Gastrocnemius medialis (tissue), 4 donors: ENCODE measurements at places on chromosomes 1 and 21. TPM values are rescaled to one million over a fixed set of nuclear protein-coding genes. Genes with fewer than 3 reads are reported as not detected.

The SLC5A9 gene
- total RNA-seq: not detected

- H3K27me3 ChIP-seq: no peaks in the 10 kb centered on the region
- no peak overlapping the region for H3K27ac ChIP-seq
- no peak for DNase-seq
- H3K4me3 ChIP-seq: no peak overlapping the region
Observed at GRCh38 chr1:226809785-226810571, 60.4 kb upstream of the PSEN2 start.

DNA sequence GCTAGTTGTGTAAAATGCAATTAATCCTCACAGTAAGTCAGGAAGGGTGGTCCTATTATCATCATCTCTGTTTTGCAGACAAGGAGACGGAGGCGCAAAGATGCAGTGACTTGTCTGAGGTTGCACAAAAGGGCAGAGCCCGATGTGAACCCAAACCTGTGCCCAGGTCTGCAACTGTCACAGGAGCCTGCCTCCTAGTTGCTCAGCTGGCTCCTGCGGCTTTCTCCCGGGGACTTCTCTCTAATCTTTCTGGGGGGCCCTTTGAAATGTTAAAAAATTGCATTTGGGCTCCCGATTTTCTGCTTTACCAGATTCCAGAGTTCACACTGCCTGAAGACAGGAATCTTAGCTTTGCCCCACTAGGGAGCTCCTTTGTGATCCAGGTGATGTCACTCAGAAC is 9.4 kb downstream of the CNR2 start:
- no peak overlapping the region for H3K4me3 ChIP-seq
- no peaks in the 10 kb centered on the region for H3K36me3 ChIP-seq
- peaks cover 27% of the 10 kb centered on the region for H3K27me3 ChIP-seq

DNA sequence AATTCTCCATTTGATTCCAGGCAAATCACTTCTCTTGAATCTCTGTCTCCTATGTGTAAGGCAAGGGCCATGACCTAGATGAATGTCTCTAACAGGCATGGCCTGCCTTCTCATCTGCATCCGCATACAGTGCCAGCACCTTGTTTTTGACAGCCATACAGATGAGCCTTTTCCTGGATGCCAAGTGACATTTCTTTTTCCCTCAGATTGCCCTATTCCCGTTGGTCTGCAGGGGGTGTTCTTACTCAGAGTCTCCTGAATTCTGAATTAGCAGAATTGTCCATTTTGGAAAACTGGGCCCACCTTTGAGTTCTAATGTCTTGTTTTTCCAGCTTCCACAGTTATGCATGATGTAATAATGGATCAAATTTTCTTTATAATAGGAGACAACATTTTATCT is 88.0 kb upstream of the ADAR start:
- no peak overlapping the region for H3K4me3 ChIP-seq
- H3K36me3 ChIP-seq: no peaks in the 10 kb centered on the region
- H3K27ac ChIP-seq: peak overlapping the region; percentile 75
- DNase-seq: no peak

GRCh38 chr1:166947398-166948043 is 27.8 kb downstream of the ILDR2 start:
- H3K27ac ChIP-seq: no peak overlapping the region
- H3K36me3 ChIP-seq: no peaks in the 10 kb centered on the region
- H3K4me1 ChIP-seq: peaks cover 5% of the 10 kb centered on the region
- peaks cover 7% of the 10 kb centered on the region for H3K27me3 ChIP-seq
- H3K4me3 ChIP-seq: peak overlapping the region; percentile 39

DNA sequence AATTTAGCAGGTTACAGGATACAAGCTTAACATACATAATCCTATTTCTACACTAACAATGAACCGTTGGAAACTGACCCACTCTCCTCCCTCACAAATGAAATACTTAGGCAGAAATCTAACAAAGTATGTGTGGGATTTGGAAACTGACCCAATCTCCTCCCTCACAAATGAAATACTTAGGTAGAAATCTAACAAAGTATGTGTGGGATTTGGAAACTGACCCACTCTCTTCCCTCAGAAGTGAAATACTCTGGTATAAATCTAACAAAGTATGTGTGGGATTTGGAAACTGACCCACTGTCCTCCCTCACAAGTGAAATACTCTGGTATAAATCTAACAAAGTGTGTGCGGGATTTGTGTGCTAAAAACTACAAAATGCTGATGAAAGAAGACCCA is 60.3 kb downstream of the TRAF5 start:
- H3K27me3 ChIP-seq: no peaks in the 10 kb centered on the region
- no peaks in the 10 kb centered on the region for H3K36me3 ChIP-seq
- no peak for DNase-seq
- H3K4me1 ChIP-seq: peaks cover 4% of the 10 kb centered on the region
- H3K4me3 ChIP-seq: no peak overlapping the region

- no peaks in the 10 kb centered on the region for H3K27me3 ChIP-seq
- H3K27ac ChIP-seq: peak within 1 kb of the TSS; percentile 82
- DNase-seq: peak; percentile 86
- peaks cover 6% of the 10 kb centered on the region for H3K4me1 ChIP-seq
- peak within 1 kb of the TSS; percentile 67 for H3K4me3 ChIP-seq
- no peaks in the 10 kb centered on the region for H3K36me3 ChIP-seq
Observed at GRCh38 chr1:109667452-109668122, at the start of gene GSTM2. Gene GSTM2, plus strand, starts transcription at chr1:109668057. Its CDS starts 59 bp downstream, at chr1:109668116.

GRCh38 chr1:181086091-181086490 is 2.4 kb upstream of the IER5 start:
- peaks cover 17% of the 10 kb centered on the region for H3K4me1 ChIP-seq
- no peaks in the 10 kb centered on the region for H3K27me3 ChIP-seq
- no peak for DNase-seq
- H3K4me3 ChIP-seq: no peak overlapping the region
- H3K36me3 ChIP-seq: peaks cover 3% of the 10 kb centered on the region

- H3K36me3 ChIP-seq: no peaks in the 10 kb centered on the region
- H3K4me1 ChIP-seq: no peaks in the 10 kb centered on the region
- H3K4me3 ChIP-seq: no peak overlapping the region
- H3K27ac ChIP-seq: no peak overlapping the region
- no peak for DNase-seq
Observed at GRCh38 chr1:40839943-40840335, 22.2 kb downstream of the CITED4 start.

The GJA5 gene
- total RNA-seq: 7.7 TPM

GRCh38 chr1:237681210-237681609 is 209.5 kb downstream of the ZP4 start:
- H3K4me3 ChIP-seq: no peak overlapping the region
- no peaks in the 10 kb centered on the region for H3K4me1 ChIP-seq
- no peak for DNase-seq

GRCh38 chr21:44815225-44815624 is 2.6 kb downstream of the SUMO3 start:
- H3K4me3 ChIP-seq: no peak overlapping the region
- DNase-seq: no peak
- H3K36me3 ChIP-seq: peaks cover 11% of the 10 kb centered on the region

GRCh38 chr1:111961016-111961415 is 28.5 kb downstream of the KCND3 start:
- H3K4me1 ChIP-seq: peaks cover 23% of the 10 kb centered on the region
- H3K36me3 ChIP-seq: no peaks in the 10 kb centered on the region
- no peaks in the 10 kb centered on the region for H3K27me3 ChIP-seq
- H3K4me3 ChIP-seq: no peak overlapping the region
- DNase-seq: no peak

DNA sequence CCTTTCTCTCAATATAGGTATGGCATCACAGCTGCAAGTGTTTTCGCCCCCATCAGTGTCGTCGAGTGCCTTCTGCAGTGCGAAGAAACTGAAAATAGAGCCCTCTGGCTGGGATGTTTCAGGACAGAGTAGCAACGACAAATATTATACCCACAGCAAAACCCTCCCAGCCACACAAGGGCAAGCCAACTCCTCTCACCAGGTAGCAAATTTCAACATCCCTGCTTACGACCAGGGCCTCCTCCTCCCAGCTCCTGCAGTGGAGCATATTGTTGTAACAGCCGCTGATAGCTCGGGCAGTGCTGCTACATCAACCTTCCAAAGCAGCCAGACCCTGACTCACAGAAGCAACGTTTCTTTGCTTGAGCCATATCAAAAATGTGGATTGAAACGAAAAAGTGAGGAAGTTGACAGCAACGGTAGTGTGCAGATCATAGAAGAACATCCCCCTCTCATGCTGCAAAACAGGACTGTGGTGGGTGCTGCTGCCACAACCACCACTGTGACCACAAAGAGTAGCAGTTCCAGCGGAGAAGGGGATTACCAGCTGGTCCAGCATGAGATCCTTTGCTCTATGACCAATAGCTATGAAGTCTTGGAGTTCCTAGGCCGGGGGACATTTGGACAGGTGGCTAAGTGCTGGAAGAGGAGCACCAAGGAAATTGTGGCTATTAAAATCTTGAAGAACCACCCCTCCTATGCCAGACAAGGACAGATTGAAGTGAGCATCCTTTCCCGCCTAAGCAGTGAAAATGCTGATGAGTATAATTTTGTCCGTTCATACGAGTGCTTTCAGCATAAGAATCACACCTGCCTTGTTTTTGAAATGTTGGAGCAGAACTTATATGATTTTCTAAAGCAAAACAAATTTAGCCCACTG is 11.5 kb downstream of the HIPK1 start:
- H3K27me3 ChIP-seq: no peaks in the 10 kb centered on the region
- peak; percentile 38 for DNase-seq
- H3K4me1 ChIP-seq: peaks cover 44% of the 10 kb centered on the region
- H3K27ac ChIP-seq: peak overlapping the region; percentile 57
- H3K4me3 ChIP-seq: no peak overlapping the region
- H3K36me3 ChIP-seq: peaks cover 24% of the 10 kb centered on the region

The USH2A gene
- 0.02 TPM for total RNA-seq

DNA sequence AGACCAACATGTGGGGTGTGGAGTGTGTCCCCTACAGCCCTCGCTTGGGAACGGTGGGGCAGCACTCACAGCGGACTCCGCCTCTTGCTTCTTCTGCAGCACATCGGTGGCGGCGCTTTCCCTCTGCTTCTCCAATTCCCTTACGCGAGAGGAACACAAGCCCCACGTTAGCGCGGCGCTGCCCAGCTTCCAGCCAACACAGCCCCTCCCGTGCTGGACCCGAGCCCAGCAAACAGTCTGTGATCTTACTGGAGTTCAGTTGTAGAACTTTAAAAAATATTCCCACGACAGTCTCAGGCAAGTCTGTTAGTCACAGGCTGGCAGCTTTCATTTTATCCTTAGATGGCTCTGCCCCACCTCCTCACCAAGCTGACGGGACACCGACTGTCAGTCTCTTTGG is 13.6 kb downstream of the THAP3 start:
- peaks cover 10% of the 10 kb centered on the region for H3K4me1 ChIP-seq
- no peak overlapping the region for H3K4me3 ChIP-seq
- H3K27me3 ChIP-seq: no peaks in the 10 kb centered on the region

The ELAPOR1 gene
- total RNA-seq: not detected

- no peaks in the 10 kb centered on the region for H3K27me3 ChIP-seq
- no peaks in the 10 kb centered on the region for H3K36me3 ChIP-seq
- no peak for DNase-seq
- H3K27ac ChIP-seq: peak overlapping the region; percentile 62
- H3K4me3 ChIP-seq: no peak overlapping the region
- no peaks in the 10 kb centered on the region for H3K4me1 ChIP-seq
Observed at GRCh38 chr1:28718166-28718565, 18.6 kb upstream of the YTHDF2 start.

The TMEM59 gene
- 156 TPM for total RNA-seq

The NCMAP gene
- total RNA-seq: not detected

GRCh38 chr1:198595765-198596164 is 43.1 kb upstream of the PTPRC start:
- H3K4me3 ChIP-seq: no peak overlapping the region
- no peaks in the 10 kb centered on the region for H3K4me1 ChIP-seq
- DNase-seq: no peak

- no peaks in the 10 kb centered on the region for H3K27me3 ChIP-seq
- no peak overlapping the region for H3K4me3 ChIP-seq
- no peak overlapping the region for H3K27ac ChIP-seq
- no peak for DNase-seq
- H3K4me1 ChIP-seq: no peaks in the 10 kb centered on the region
Observed at GRCh38 chr1:7302126-7302525, 469.0 kb upstream of the VAMP3 start.

- no peak overlapping the region for H3K27ac ChIP-seq
- no peak for DNase-seq
- peaks cover 13% of the 10 kb centered on the region for H3K36me3 ChIP-seq
- H3K27me3 ChIP-seq: no peaks in the 10 kb centered on the region
- H3K4me3 ChIP-seq: no peak overlapping the region
Observed at GRCh38 chr1:52955129-52955970, 28.3 kb downstream of the SCP2 start.

The DTL gene
- 1.8 TPM for total RNA-seq

DNA sequence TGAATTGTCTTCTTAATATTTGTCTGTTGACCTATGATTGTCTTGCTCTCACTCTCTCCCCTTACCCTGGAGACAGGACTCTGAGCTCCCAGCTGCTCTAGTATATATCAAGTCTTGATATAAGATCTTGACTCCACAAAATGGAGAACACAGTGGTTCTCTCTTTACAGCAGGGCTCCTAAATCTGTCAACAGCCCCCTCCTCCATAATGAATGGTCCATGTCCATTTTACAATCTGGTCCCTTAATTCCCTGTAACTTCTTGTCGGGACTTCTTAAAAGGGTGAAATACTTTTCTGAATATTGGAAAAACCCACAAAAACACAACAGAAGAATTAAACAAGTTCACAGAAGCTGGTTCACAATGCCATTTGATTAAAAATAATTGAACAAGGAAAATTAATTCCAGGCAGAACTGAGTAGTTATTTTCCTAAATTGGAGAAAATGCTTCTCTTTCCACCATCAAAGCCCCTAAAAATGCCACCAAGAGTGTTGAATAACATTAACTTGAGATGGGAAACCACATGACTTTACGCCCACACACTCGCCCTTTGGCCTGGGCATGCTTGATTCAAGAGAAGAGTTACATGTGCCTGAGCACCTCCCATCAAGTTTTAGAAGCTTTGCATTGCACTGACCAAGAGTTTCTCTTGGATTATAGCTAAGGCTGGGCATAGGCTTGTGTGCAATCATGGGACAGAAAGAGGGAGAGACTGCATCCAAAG is 109.8 kb downstream of the TOMM20 start:
- peaks cover 11% of the 10 kb centered on the region for H3K4me1 ChIP-seq
- H3K27me3 ChIP-seq: no peaks in the 10 kb centered on the region
- no peaks in the 10 kb centered on the region for H3K36me3 ChIP-seq

- H3K36me3 ChIP-seq: no peaks in the 10 kb centered on the region
- H3K4me1 ChIP-seq: no peaks in the 10 kb centered on the region
- H3K4me3 ChIP-seq: no peak overlapping the region
- H3K27me3 ChIP-seq: no peaks in the 10 kb centered on the region
- no peak overlapping the region for H3K27ac ChIP-seq
- DNase-seq: no peak
Observed at GRCh38 chr21:16550917-16551741, 821.3 kb downstream of the USP25 start.

GRCh38 chr1:52204696-52205095 is 62.8 kb downstream of the ZFYVE9 start:
- peak overlapping the region; percentile 76 for H3K27ac ChIP-seq
- H3K4me3 ChIP-seq: no peak overlapping the region
- H3K4me1 ChIP-seq: peaks cover 17% of the 10 kb centered on the region
- no peaks in the 10 kb centered on the region for H3K27me3 ChIP-seq

The LAX1 gene
- total RNA-seq: 0.19 TPM

- H3K27ac ChIP-seq: no peak overlapping the region
- peaks cover 23% of the 10 kb centered on the region for H3K27me3 ChIP-seq
- H3K36me3 ChIP-seq: no peaks in the 10 kb centered on the region
- no peaks in the 10 kb centered on the region for H3K4me1 ChIP-seq
- DNase-seq: no peak
Observed at GRCh38 chr1:14599183-14599791, 802 bp downstream of the KAZN start.

The TMEM63A gene
- 19.5 TPM for total RNA-seq
